Peyer's patch (tissue), 4 donors: ENCODE measurements at places on chromosomes 2 and 18.

DNA sequence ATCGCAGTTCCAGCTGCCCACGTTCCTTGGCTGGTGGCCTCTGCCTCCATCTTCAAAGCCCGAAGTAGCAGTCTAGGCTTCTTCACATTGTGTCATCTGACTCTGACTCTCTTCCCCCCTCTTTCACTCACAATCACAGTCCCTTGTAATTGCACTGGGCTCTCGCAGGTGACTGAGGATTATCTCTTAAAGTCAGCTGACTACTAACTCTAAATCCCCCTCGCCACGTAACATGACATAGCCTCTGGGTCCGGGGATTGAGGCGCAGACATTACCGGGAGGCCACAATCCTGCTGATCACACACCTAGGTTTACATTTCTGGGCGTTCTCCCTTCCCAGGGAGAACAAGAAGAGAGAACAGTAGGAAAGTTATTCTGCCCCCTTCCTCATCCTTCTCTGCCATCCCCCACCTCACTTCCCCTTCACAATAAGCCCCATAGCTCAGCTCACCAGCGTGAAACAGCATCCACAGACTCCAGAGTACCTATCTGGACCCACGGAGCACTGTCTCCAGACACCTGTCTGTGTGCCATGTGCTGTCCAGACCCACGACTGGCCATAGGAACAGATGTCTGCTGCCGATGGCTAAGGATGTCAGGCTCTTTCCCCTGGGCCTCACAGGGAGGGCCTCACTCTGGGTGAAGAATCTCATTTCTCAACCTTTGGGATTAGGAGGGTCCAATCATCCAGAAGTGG is 64.3 kb upstream of the FZD7 start:
- no peak for DNase-seq

GRCh38 chr18:75391279-75392225 is 36.0 kb downstream of the SMIM21 start:
- no peak for DNase-seq

DNA sequence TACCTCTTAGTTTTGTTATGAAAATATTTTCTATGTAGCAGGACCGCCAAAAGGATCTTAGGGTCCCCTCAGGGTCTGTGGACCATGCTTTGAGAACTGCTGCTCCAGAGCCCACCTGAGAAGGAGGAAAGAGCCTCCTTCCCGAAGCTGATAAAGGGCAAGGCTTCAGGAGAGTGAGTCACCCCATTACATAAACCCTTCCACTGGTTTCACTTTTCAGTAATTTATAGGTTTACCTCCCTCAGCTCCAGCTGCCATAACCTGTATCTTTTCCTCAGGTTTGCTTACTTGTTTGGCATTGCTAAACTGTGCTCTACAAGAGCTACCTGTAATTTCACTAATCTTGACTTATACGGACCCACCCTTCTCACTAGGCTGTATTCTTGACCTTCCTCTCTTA is 6.6 kb downstream of the TTLL4 start:
- DNase-seq = no peak

- no peak for DNase-seq
Observed at GRCh38 chr2:146853741-146854444, 990.9 kb upstream of the ACVR2A start.

DNA sequence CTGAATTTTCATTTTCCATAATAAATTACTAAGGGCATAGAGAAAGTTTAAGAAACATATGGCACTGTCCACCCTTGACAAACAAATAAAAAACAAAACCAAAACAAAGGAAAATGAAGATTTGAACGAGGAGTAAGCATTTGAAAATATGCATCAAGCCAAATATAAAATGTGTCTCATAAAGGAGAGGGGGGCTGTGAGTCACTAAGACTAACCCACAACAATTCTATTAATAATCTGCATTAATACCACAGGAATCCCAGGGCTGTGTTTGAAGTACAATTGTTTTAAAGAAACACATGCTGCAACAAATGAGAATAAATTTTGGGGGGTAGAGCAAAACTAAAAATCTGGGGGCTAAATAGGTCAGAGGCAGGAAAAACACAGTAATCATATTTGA is 53.8 kb upstream of the STK17B start:
- no peak for DNase-seq
